ENCODE measurements at places on chromosomes 7 and 10.

GRCh38 chr10:70592746-70593512 is 9.6 kb downstream of the PRF1 start:
- DNase-seq: no peak

DNA sequence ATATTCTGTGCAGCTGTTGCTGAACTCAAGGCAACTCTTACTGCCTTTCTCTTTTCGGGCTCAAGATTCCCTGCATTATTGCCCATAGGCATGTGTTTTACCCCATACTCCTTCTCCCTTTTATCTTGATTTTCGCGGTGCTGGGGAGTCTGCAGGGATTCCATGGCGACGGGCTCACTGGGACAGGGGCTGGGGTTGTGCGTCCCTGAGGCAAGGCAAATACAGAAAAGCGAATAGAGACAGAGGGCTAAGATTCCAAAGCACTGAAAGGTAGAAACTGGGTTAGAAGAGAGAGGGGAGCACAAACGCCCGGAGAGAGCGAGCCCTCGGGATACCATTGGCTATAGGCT is 519 bp upstream of the RPP38 start:
- no peak for DNase-seq

GRCh38 chr10:132965411-132966057 is 23.2 kb upstream of the CFAP46 start:
- DNase-seq: no peak

DNA sequence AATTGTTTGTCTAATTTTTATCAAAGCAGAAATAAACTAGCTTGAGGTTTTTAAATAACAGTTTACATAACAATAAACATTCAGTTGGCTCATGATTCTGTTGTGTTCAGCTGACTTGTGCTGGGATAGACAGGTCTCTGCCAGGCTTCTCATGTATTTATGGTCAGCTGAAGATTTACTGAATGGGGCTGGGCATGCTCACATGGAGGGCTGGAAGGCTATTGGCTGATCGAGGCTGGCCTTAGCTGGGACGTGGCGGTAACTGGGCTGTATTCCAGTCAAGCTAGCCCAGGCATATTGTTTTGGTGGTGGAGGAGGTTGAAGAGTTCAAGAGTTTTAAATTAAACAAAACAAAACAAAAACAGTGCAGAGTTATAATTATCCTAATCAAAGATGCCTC is 251.0 kb upstream of the MTPN start:
- DNase-seq: no peak

GRCh38 chr7:130152493-130153210 is 52.6 kb downstream of the TMEM209 start:
- no peak for DNase-seq

DNA sequence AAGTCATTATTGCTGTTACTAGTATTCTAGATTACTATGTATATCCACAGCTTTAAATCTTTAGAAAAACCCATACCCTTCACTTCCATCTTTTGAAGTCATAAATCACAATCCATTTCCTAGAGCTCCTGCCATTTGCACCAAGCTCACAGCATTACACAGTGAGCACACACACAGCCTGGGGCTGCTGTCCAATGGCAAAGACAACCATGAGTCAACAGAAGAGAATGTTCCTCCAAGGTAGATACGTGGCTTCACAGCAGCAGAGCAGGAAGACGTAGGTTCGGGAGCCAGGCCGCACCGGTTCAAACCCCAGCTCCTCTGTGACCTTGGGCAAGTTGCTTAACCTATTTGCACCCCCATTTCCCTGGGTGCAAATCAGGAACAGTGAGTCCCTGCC is 234.6 kb downstream of the DIP2C start:
- no peak for DNase-seq

DNA sequence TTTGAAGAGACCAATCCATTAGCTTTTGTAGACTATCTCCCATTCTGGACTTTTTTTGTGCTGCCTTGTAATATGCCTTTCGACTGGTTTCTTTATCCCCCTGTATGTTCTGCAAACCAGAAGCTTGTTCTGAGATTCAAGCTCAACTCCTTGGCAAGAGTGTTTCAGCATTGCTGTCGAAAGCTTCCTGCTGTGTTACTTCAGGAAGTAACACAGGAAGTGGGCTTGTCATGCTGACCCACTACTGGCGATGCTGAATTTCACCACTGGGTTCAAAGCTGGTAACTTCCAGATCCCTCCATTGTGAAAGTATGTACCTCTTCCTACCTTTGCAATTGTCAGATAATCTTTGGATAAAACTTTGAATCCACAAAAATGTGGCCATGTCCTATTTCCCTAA is 57.9 kb upstream of the INSYN2A start:
- no peak for DNase-seq

GRCh38 chr7:134599371-134599770 is 47.3 kb upstream of the BPGM start:
- DNase-seq: no peak

DNA sequence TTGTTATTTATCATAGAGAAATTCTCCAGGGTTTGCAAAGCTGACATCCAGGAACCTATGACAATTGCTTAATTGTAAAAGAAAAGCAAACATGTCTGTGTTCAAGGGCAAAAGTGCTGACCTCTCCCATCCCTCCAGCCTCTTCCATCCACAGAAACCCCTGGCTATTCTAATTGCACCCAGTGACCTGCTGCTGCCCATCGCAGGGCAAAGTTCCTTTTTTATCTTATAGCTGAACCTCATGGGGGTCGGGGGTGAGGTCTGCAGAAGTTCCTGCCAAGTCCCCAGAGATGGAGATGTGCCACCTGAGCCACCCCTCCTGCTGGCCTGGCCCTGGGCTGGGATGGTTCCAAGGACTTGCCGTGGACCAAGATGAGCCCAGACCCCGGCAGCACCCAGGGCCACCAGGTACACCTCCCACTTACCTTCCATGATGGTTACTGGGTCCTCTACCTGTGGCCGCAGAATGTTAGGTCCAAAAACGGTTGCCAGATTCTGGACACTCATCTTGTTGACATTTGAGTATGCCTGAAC is 146.5 kb downstream of the MAPK8 start:
- DNase-seq: no peak

- DNase-seq: no peak
Measured at GRCh38 chr10:124697837-124698544, 46.2 kb downstream of the FAM53B start.

DNA sequence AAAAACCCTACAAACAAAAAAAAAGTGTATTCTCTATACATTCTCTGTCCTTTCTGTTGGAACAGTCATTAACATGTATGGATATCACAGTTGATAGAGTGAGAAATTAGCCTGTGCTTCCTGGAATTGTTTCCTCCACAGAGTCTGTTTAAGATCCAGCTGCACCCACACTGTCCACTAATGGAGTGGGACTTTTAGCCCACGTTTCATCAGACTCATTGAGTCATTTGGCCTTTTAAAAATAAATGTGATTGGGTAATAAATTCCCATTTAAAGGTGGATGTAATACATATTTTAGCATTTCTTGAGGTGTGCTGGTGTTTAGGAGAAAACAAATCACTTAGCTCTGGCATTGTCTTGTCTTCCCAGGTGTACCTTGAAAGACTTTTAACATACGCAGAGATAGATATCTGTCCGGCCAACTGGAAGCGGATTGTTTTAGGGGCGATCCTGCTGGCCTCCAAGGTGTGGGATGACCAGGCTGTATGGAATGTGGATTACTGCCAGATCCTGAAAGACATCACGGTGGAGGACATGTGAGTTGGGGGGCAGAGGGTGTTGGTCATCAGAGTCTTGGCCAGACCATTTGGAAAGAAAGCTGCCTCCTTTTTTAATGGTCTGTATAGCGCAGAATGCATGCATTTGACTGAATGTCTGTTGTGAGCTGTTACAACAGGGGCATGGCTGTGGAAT is 52.3 kb upstream of the GJD4 start:
- no peak for DNase-seq

- DNase-seq: no peak
Measured at GRCh38 chr7:99490878-99491277, 9.2 kb downstream of the ZNF394 start.

DNA sequence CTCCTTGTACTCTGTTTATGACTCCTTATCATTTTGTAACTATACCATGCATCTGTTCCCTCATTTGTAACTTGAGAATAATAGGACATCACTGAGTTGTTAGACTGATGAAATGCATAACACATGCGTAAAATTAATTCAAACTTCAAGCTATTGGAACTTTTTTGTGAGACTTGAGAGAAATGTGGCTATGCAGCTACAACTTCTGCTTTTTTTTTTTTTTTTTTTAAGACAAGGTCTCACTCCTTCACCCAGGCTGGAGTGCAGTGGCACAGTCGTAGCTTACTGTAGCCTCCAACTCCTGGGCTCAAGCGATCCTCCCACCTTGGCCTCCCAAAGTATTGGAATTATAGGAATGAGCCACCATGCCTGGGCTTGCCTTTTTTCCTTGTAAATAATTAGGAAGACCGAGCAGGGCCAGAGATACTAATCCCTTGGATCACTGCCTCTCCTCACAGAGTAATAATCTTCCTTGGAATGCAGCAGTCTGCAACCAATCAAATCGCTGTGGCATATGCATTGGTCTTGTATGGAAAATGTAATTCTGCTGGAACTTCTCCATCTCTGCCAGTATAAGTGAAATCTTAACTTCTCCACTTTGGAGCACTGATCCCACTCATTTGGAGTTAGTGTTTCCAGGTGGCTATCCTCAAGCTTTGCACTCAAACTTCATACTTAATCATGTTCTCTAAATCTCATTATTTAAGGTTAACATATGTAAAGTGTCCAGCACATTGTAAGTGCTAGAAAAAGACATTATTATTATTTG is 2.0 kb upstream of the PANK1 start:
- DNase-seq: no peak
